Stimulated activated CD4-positive, alpha-beta T cell treated with anti-CD3 and anti-CD28 coated beads, Interleukin-1b, Interleukin-23, amount 100 ng/mL, for 1 hour (primary cell): ENCODE measurements at places on chromosomes 6 and 20.

GRCh38 chr20:40956542-40957264 is 71.9 kb upstream of the TOP1 start:
- no peak for DNase-seq

DNA sequence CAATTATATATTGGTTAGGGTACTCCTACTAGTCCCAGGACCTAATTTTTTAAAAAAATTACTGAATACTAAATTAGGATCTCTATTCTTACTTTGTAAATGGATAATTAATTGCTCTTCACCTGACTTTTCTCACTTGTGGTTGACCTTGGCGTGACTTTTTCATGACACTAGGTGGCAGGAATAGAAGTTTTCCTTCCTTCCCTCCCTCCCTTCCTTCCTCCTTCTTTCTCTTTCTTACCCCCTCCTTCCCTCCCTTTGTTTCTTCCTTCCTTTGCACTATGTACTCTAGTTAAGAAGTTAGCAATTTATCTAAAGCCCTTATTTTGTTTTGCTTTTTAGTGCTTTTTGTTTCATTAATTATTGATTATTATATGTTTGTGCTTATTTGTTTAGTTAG is 20.4 kb upstream of the HBS1L start:
- DNase-seq, result no peak

DNA sequence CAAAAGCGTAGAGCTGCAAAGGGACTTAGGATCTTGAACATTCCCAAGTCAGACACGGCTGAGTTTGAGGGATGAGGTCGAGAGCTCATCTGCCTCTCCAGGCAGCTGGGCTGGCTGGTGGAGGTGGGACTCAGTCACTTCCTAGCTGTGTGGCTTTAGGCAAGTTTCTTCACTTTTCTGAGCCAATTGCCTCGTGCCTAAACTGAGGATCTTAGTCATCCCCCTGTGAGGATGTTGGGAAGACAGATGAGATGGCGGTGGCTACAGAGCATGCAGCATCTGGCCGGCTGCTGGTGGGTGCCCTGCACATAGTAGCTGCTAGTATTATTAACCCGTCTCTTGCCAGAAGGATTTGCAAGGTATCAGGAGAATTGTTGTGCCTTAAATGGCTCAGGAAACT is 27.5 kb downstream of the TFAP2C start:
- DNase-seq, result no peak

DNA sequence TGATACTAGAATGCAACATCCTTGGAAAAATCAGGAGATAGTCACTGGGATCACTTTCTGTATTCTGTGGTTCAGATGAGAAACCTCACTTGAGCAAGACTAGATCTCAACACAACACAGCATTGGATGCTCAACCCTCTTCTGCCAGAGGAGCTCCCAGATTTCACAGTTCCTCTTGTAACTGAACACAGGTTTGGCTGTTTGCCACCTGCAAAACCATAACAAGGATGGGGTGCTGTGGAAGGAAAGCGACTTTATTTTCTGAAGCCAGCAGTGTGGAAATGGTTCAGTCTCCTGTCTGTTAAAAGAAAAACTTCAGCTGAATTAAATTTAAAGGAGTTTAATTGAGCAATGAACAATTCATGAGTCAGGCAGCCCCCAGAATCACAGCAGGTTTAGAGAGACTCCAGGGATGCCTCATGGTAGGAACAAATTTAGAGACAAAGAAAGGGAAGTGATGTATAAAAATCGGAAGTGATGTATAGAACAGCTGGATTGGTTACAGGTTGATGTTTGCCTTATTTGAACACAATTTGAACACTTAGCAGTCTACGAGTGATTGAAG is 149.9 kb upstream of the UST start:
- DNase-seq, result no peak

DNA sequence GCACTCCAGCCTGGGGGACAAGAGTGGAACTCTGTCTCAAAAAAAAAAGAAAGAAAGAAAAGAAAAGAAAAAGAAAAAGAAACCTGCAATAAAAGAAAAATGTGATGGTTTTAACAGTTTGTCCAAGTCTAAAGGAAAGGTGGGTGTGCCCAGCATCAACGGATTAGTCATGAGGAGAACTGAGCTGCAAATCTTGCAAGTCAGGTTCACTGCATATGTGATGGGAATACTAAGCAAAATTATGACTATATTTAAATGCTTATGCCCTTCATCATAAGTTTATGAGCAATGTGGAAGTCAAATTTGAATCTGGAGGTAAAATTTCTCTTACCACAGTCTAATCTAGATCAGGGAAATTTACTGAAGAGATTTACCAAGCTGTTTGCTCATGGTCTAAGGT is 13.1 kb upstream of the CDK19 start:
- no peak for DNase-seq
